ENCODE measurements at places on chromosomes 5 and 9.

- no peak for DNase-seq
These were observed 20.4 kb upstream of the ZBTB43 start for GRCh38 chr9:126784401-126784800.

GRCh38 chr5:1356873-1357787, 12.2 kb upstream of the CLPTM1L start:
- no peak for DNase-seq

GRCh38 chr5:174236070-174236469, 190.6 kb downstream of the NSG2 start:
- no peak for DNase-seq

DNA sequence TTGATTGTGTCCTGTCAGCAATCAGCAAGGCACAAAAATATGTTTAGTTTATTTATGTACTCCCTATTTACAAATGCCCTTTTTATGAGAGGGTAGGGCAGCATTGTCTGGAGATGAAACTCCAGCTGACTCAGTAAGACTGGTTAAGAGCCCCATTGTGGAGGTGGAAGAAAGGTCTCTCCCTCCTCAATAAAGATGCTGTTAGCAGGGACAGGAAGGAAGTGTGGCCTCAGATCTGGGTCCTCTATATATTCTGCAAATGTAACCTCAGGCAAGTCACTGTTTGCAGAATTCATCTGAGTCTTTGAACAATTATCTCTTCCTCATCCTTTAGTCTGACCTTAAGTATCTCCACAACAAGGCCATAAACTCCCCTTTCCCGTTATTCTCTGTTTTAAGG, 48.3 kb upstream of the TRAF1 start:
- DNase-seq = no peak

DNA sequence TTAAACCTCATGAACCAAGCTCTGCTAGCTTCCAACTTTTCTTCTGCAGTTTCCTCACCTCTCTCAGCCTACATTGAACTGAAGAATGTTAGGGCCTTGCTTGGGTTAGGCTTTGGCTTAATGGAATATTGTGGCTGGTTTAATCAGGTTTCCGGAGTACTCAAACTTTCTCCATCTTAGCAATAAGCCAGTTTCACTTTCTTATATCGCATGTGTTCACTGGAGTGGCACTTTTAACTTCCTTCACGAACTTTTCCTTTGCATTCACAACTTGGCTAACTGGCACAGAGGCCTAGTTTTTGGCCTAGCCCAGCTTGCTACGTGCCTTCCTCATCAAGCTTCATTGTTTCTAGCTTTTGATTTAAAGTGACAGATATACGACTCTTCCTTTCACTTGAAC, 81.0 kb upstream of the MAST4 start:
- DNase-seq = no peak

GRCh38 chr5:107196500-107197059, 474.2 kb downstream of the EFNA5 start:
- no peak for DNase-seq

DNA sequence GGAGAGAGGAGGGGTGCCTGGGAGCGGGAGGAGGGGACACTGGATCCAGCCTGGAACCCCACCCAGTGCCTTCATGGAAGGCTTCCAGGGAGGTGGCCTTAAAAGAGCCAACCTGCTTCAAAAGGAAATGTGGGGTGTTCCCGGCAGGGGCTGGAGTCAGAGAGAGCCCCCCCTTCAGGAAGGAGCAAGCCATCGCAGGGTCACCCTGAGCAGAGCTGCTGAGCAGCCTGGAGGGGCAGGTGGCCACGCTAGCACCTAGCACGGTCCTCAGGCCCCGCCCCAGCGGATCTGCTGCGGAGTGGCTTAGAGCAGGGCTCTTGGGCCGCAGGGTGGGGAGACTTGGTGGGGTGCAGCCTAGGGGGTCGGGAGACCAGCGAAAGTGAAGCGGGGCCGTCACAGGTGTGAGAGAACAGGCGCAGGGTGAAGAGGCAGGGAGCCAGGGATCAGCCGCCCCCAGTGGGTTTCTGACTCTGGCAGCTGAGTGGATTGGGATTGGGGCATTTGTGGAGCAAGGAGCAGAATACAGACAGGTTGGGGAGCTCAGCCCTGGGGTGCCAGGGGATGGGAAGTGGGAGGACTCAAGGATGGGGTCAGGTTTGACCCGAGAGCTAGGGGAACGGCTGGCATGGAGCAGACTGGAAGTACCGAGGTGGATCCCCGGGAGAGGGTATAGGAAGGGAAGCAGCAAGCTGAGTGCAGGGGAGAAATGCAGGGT, 1.5 kb downstream of the LCN2 start:
- DNase-seq = no peak

DNA sequence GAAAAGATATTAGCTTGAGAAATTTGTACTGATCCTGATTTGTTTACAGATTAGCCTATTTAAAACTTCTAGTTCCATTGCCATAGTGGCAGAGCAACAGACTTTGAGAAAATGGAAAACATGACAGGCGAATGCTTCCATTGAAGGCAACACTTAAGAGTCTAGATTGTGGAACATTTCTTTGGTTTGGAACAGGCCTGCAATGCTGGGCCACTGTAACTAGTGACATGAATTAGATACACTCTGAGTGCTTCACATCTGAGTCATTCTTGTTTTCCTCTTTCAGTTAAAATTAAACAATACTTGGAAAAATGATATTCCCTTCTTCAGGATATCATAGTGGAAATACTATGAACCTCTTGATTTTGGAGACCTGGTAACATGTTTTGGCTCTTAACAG, 453.6 kb upstream of the TUSC1 start:
- no peak for DNase-seq

DNA sequence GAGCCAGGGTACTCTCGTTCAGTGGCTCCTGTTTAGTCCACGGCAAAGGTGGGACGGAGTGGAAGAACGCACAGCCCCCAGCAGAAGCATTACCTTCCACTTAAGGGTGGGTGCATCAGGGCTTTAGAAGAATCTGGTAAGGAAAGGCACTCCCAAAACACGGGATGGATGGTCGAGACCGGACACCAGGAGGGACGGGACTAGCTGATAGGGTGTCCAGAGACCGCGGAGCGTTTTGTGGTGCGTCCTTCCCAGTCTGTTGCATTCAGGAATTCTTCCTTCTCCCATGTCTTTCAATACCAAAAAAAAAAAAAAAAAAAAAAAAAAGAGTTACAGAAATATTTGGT, 545 bp upstream of the CTSV start:
- DNase-seq = no peak

DNA sequence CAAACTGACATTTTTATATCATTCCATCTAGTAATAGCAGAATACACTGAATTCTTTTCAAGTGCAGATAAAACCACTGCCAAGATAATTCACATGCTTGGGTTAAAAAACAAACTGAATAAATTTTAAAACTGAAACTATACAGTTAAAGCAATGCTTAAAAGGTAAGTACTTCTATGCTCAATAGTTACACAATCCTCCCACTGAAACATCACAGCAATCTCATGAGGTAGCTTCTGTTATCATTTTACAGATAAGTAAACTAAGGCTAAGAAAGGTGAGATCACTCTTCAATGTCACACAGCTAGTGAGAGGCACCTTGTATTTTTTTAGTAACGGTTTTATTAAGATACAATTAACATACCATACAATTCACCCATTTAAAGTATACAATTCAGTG, 13.4 kb upstream of the GOLGA1 start:
- no peak for DNase-seq

DNA sequence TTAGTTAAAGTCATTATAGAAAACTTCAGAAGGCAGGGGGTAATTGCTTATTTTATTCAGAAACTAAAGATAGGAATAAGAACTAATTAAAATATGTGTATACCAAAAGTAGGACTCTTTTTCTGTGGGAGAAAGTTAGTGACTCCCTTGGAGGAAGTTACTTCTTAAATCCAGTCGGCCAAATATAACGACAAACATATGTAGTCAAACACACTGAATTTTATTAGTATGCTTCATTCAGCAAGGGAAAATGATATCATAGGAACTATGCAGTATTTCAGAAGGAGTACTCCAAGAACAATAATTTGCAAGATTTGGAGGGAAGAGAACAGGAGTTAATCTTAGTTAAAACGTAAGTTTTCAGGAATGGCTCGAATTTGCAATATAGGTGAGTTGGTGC, 432.6 kb downstream of the CYLC2 start:
- DNase-seq = no peak

DNA sequence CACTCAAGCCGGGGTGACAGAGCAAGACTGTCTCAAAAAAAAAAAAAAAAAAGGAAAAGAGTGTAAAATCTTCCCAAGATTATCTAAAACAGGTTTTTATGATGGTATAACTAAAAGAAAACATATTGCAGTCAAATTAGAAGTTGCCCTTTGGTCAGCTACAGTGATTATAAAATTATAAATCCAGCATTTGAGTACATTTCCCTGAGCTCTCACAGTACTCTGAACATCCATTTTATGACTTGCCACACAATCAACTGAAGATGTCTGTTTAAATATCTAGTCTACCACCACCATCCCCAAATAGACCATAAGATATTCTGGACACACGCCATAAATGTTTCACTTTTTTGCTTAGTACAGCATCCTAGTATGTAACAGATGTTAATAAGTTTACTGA, 77.0 kb downstream of the CSF2 start:
- DNase-seq = no peak

GRCh38 chr5:337563-338130, 16.1 kb downstream of the AHRR start:
- no peak for DNase-seq

DNA sequence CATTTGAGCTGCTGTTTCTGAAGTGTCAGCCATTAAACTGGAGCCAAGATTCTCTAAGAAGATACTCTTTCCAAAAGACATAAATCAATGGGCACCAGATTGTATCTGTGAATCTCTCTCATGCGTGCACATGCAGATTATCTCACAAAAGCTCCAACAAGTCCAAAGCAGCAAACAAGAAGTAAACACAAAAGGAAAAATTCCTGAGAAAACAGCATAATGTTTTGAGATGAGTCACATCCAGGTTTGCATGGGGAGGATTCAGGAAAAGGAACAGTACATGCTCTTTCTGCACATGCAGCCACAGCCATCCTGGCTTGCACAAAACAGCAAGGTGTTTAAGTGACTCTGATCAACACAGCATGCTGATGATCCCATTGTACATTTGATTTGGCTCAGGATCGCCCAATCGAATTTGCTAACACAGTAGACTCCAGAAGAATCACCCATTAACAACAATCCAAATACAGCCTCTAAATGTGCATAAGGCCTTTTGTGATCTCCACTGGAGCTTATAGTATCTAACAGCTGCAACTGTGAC, 143.1 kb downstream of the ELAVL2 start:
- no peak for DNase-seq

DNA sequence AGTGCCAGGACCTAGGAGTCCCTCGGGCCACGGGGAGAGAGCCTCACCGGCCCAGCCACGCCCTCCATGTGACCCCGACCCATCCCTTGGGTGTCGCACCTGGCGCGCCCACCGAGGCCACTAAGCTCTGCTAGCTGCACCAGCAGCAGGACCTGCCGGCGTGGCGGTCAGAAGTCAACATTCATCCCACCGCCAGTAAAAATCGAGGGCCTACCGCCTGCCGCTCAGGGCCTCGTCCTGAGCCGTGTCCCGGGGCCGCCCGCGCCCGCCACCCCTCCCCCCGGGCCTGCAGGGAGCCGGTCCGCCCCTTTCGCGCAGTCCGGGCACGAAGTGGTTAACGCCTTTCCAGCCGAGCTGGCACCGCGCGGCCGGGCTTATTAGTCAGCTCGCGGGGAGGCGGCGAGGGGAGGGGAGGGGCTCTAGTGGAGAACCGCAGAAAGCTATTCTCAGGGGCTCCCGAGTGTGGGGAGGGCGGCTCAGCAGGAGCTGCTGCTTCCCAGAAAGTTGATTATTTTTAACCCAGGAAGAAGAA, 124.4 kb downstream of the C9orf50 start:
- DNase-seq = peak; percentile 88

- DNase-seq = no peak
These were observed 356.1 kb downstream of the SPOCK1 start for GRCh38 chr5:137142764-137143605.

GRCh38 chr5:103295424-103295823, 36.9 kb downstream of the MACIR start:
- no peak for DNase-seq

DNA sequence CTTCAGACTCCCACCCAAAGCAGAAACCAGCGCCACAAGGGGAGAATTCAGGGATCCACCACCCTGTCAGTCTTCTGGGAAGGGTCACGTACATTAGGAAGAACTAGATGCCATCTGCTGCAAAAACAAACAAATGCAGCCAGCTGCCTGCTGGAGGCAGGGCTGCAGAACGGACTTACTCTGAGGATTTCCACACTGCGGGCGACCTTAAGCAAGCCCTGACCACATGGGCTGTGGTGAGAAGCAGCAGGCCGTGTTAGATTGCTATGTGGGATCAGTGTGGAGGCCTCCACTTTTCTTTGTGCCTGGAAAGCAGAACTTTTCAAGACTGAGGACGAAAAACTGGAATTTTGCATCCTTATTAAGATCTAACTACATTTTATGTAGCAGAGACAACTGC, 13.4 kb upstream of the LTC4S start:
- no peak for DNase-seq
